ENCODE measurements at places on chromosomes 6 and 20.
A peak's percentile ranks its signal among the peaks of the same experiment; 100 is the strongest.

GRCh38 chr6:147905711-147906110 lies 397.2 kb downstream of the SAMD5 start:
- no peak for DNase-seq

DNA sequence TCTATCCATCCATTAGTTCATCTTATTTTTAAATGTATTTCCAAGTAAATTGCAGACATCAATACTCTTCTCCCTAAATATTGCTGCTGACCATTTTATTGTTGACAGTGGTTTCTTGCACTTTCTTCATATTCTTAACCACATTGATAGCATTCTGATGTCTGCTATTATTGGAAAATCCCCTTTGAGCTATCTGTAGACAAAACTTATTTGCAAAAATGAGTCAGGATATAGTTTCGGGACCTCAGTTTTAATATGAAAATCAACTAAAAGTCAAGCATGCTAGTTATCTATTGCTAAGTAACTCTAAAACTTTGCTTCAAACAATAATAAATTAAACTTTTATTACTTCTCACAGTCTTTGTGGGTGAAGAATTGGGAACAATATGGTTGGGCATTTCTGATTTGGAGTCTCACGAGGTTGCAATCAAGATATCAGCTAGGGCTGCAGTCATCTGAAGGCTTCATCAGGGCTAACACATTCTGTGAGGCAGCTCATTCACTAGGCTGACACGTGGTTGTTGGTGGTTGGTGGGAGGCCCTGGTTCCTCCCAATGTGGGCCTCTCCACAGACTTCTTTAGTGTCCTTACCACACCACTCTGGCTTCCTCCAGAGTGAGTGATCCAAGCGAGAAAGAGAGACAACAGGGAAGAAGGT lies 32.7 kb downstream of the CD109 start:
- no peak for DNase-seq

DNA sequence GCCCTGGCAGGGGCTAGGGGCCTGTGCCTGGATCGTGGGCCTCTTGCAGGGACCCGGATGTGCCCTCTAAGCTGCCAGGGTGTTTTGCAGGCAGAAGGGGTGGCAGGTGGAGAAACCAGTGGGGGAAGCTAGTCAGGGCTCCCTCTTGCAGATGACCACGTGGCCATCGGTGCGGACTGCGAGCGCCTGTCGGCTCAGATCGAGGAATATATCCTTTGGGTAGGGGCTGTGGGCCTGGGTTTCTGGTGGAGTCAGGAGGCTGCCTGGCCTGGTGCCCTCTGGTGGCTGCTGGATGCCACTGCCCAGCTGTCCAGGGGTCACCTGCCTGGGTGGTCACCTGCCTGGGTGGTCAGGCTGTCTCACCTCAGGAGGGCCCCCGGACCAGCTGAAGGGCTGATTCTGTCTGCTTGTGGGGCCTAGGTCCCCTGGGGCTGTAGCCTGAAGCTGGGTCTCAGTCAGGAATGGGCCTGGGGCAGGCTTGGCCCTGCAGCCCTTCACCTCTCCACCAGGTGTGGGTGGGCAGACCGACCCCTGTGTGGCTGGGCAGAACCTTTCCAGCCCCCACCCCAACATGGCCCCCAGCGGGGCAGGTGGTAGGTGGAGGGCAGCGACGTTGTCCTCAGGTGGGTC lies 6.7 kb downstream of the TCEA2 start:
- DNase-seq: no peak

- no peak for DNase-seq
Observed at GRCh38 chr20:51906679-51907078, 104.4 kb upstream of the SALL4 start.

DNA sequence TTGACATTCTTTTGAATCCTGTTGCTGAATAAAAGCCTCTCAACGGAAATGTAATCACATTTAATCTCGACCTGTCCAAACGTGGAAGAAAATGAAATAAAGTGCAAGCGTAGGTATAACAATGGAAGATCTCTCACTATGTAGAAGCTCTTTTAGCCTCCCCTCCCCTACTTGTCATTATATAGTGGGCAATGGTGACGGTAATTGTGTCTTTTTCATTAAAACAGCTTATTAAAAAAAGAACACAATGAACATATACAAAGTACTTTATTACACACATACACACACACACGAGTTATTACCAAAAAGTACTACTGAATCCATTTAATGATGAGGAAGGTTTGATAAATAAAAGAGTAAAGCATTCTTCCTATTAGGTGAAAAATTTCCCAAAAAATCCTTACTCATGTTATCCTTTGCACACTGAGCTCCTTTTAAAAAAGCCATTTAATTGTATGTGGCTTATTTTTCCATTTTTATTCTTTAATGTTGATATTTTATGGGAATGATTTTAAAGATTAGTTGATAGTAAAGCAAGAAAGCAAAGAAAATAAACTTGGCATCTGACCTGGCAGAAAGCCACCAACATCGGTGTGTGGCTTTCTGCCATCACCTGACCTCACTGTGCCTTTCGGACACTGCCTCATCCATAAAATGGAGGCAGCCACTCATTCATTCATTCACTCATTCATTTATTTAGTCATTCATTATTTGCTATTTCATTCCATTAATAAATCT lies 493 bp upstream of the SGK1 start:
- DNase-seq: no peak

DNA sequence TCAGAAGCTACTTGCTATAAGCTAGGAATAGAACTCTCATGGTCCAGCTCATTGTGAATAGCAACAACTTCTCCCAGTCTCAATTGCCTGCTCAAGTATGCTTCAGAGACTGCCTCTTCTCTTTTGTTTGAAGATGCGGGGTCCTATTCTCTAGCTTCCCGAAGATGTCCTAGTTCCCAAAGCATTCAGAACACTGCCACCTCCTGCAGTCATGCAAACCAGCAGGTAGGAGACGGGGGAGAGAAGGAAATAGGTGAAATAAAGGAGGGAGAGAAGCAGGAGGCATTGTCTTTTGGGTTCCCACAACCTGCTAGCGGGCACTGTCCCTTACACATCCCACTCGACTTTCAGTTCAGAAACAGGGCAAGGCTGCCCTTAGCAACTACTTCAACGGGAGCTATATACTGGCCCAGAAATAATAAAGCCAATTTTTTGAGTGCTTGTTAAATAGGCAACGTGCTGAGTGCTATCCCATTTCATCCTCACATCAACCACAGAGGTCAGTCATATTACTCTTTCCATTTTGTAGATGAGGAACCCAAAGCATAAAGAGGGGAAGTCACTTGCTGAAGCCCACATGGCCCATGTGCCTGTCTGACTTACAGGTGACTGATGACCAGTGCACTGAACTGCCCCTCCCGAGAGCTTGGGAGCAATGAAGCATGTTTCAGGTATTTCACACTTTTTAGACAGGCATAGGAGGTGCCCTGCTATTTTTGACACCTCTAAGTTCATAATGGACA lies 61.9 kb upstream of the ATXN1 start:
- DNase-seq: no peak

DNA sequence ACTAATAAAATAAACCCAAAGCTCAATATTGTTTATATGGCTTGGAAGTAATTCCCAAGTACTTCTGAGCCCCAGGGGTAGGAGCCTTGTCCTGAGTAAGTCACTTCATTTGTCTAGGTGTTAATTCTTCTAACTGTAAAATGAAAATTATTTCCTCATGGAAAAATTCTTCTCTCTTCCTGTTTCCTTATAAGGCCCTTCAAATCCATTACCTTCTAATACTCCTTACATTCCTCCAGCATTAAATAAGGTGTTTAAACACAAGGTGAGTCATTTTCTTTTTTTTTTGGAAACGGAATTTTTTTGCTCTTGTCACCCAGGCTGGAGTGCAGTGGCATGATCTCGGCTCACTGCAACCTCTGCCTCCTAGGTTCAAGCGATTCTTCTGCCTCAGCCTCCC lies 41.9 kb downstream of the PRR18 start:
- no peak for DNase-seq

DNA sequence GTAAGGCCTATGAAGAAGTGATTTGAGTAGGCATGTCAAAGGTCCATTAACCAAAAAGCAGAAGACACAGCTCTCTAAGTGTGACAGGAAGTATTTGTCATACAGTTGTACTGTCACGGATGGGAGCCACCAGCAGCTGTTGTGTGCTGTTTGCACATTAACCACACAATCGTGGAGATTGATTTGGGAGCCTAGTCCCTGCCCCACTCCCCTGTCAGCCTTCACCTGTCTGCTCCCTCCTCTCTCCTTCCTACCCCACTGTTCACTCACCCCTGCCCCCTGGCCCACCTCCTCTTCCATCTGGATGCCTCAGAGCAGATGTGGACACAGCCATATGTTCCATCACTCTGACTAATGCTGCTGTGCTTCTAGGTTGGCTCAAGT lies 124.7 kb upstream of the SPACA1 start:
- no peak for DNase-seq

GRCh38 chr6:105994118-105994590 lies 92.0 kb upstream of the PRDM1 start:
- DNase-seq: peak; percentile 64

DNA sequence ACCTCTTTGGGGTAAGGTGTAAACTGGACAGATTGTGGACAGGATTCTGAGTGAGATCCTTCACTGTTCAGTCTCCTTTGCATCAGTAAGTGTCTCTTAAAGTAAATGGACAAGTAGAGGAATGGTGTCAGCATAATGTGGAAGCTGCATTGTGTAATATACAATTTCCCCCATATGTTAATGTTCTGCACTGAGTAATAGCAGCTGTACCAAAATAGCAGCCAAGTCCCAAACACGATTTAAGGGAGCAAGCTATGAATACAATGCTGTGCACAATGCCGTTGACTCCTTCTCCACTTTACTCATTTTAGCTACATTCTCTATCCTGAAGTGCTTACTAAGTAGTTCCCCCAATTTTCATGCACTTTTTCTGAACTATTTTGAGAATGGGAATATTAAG lies 21.1 kb upstream of the TRIM26 start:
- no peak for DNase-seq

DNA sequence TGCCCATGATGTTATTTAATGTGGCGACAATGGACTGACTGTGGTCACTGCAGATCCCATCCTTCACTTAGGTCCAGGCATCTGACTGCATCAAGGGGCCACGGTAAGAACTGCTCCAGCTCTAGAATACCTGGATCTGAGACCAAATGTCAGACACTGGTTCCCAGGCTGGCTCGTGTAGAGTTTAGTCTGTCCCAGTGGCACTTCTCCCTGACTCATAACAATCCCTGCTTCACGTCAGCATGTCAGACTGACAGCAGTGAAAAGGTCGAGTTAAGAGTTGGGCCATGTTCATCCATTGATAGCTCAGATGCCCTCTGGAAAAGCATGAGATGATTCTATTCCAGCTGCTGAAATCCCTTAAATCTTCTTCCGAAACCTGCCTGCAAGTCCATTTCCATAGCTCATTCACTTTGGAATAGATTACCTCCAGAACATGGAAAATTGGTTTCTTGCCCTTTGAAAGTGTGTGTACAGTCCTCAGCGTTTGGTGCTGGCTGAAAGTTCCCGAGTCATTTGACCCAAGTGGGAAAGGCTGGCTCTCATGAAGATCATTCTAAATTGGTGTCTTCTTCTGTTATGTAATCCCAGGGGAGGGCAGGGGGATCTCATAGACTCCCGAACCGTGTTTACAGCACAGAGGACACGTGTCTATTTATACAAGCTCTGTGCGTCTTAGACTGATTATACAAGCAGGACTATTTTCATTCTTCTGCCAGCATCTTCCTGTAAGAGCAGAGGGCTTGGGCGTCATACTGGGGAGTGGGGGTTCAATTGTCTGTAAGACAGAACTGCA lies 160.8 kb downstream of the ZDHHC14 start:
- DNase-seq: no peak

GRCh38 chr6:109434456-109434855 lies 6.0 kb downstream of the PPIL6 start:
- DNase-seq: no peak

DNA sequence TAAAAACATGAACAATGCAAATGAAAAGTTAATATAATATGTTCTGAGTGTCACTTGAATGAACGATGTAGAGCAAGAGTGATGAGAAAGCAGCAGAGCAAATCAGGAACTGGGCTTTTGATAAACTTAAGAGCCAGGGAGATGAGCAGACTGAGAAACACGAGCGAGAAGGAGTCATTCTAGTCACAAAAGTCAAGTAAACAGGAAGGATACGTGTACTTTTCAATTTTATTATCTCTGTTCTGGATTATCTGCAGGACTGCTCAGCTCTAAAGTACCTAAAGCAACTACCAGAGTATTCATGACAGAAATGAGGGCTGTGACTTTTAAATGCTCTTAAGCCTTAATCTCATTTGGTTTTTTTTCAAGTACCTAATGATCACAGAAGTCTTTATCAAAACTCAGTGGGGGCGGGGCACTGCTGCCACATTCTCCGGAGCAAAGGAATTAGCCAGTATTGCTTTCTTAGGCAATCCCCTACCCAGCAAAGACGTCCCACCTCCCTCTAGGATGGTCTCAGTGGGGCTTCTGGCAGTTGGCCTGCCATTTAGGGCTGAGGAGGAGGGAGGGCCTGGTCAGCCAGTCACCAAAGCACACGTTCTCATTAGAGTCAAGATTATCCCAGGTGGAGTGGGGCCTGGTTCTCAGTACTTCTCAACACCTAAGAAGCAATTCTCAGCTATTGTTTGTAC lies 8.6 kb downstream of the MAN1A1 start:
- no peak for DNase-seq
